Lung microvascular endothelial cell (primary cell): ENCODE measurements at places on chromosomes 13 and 19. TPM values are rescaled to one million over a fixed set of nuclear protein-coding genes. Genes with fewer than 3 reads are reported as not detected.

DNA sequence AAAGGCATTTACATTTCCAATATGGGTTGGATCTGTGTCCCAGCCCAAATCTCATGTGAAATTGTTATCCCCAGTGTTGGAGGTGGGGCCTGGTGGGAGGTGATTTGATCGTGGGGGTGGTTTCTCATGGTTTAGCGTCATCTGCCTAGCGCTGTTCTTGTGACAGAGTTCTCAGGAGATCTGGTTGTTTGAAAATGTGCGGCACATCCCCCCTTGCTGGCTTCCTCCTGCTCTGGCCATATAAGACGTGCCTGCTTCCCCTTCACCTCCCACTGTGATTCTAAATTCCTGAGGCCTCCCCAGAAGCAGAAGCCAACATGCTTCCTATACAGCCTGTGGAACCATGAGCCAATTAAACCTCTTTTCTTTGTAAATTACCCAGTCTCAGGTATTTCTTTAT lies 126.2 kb upstream of the FNDC3A start:
- no peak for DNase-seq

DNA sequence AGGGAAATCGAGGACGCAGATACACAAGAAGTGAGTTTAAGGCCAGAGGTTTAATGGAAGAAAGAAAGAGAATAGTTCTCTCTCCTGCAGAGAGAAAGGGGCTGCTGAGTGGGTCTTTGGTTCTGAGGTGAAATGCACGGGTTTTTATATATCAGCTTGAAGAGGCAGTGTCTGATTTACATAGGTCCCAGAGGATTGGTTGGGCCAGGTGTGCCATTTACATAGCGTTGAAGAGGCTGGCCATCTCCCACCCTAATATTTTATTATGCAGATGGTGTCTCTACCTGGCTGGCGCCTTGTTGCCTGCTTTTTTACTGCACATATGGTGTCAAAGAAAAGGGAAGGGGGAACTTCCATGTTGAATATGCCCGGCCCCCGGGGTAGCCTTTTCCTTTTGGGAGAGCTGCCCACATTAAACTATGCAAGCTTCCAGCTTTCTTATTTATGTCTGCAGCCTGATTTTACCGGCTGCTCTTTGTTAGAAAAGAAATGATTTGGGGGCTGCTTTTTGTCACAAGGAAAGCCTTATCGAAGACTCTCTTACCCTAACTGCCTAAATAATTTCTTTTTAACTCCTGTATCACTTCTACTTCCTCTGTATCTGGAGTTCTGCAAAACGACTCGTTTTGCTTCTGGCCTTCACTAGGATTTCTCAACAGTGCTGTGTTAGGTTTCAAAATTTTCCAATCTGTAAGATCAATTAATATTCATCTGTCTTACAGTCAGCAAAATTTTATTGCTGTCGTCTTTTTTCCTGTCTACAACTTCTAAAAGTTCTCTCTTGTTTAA lies 268.5 kb downstream of the B3GLCT start:
- DNase-seq: no peak

DNA sequence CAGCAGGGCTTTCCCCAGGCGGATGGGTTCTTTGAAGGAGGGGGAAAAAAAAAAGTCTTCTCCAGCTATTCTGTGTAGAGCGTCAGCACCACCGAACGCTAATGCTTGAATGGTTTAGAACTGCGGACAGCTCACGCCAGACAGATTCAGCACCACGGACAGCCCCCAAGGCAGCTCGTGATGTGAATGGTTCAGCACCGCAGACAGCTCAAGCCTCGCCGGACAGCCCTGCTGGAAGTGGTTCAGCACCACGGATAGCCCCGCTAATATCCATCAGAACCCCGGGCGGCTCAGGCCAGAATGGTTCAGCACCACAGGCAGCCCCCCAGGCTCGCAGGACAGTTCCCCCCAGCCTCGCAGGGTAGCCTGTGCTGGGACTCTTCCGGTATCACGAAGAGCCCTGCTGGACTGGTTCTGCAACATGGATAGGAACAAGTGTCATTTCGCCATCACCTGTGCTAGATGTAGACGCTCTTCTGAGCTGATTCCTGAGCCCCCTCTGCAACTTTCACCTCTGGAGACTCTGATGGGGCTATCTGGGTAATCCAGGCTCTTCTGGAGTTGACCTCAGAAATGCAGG lies 4.9 kb upstream of the SMIM17 start:
- peak; percentile 80 for DNase-seq

DNA sequence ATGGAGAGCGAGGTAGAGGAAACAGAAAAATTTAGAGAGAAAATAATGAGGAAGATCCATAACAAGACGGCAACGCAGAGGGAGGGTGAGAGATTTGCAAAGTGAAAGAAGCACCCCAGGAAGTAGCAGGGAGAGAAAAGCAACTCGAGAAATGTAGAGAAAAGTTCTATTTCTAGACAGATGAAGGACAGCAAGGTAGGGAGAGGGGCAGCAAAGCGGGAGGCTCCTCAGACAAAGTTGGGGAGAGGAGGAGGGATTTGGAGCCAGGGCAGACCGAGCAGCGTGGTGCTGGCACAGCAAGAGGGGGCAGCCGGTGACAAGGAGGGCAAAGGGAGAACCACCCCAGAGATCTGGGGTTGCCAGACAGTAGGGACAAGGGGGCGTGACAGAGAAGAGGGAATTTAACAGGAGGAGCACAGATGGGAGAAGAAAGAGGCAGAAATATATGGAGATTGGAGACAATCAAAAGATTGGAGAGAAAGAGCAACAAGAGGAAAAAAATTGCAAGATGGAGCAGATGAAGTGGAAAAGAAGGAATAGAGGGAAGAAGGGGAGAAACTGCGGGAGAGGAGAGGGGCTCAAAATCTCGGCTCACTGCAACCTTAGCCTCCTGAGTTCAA lies 989 bp downstream of the ZNF766 start:
- peak; percentile 27 for DNase-seq

Gene CEACAM8
- total RNA-seq: not detected in 2 replicates

DNA sequence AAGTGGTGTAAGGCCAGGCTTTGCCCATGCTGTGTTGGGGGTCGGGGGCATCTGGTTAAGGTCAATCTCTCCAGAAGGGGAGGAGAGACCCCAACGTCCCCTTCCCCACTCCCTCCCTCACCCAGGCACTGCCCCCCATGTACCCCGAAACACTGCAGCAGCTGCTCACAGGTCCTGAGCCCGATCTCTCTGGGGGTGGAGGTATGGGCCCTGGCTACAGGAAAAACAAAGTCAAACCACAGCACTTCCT lies 10.2 kb downstream of the CAPN12 start:
- no peak for DNase-seq

- DNase-seq: peak; percentile 17
These were observed 547.0 kb upstream of the SLITRK5 start for GRCh38 chr13:87123987-87124784.

DNA sequence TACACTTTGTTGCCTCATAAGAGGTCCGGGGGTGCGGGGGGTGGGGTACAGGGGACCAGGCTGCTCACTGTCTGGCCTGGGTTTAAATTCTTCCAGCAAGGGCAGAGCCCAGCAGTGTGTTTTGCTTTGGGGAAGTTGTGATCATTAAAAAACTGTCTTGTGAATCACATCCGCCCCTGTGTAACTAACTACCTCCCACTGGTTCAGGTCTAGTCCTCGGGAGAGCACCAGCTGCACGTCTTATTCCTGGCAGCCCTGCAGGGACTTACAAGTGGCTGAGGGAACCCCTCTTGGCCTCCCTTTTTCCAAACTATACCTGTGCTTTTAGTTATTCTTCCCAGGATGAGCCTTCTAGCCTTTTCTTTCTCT lies 127.5 kb downstream of the SIPA1L3 start:
- DNase-seq: peak; percentile 73

GRCh38 chr19:43660301-43660970 lies 9.5 kb downstream of the PLAUR start:
- no peak for DNase-seq

GRCh38 chr13:48567515-48568369 lies 34.9 kb upstream of the RCBTB2 start:
- no peak for DNase-seq

Gene ERVK3-1
- 11.1 and 19.4 TPM in 2 replicates for total RNA-seq

- no peak for DNase-seq
These were observed 63.0 kb downstream of the TBC1D4 start for GRCh38 chr13:75418997-75419396.

GRCh38 chr13:75473468-75473867 lies 8.5 kb downstream of the TBC1D4 start:
- no peak for DNase-seq

GRCh38 chr13:30446126-30446500 lies 19.6 kb downstream of the HMGB1 start:
- no peak for DNase-seq

DNA sequence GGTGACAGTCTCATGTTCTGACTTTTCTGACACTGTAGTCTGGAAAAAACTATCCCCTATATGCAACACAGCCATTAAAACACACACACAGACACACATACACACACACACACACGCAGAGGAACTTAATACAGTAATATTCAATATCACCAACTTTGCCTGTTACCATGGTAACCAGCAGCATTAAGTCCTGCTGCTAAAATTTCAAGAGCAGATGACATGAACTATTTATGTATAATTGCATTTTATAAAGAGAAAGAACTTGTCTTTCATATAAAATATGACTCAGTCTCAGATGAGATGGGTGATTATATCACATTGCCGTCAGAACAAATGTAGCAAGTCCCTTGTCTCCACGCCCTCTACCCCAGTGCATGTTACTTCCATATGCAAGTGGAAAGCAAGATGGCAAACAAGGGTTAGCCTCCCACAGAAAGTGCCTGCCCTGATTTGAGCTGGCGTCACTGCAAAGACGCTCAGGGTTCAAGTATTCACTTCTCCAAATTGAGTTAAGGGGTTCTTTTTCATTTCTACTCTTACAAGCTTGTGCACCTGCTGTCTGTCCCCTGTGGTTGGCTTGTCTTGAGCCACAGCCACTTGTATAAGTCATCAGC lies 576.8 kb downstream of the UQCRFS1 start:
- DNase-seq: no peak

Gene SMIM44
- not detected in 2 replicates for total RNA-seq
